ENCODE measurements at places on chromosomes 13 and 19.

GRCh38 chr13:25253702-25254101 is 33.6 kb downstream of the MTMR6 start:
- DNase-seq = peak; percentile 18

GRCh38 chr19:35029737-35030256 is 473 bp upstream of the SCN1B start:
- DNase-seq = no peak

DNA sequence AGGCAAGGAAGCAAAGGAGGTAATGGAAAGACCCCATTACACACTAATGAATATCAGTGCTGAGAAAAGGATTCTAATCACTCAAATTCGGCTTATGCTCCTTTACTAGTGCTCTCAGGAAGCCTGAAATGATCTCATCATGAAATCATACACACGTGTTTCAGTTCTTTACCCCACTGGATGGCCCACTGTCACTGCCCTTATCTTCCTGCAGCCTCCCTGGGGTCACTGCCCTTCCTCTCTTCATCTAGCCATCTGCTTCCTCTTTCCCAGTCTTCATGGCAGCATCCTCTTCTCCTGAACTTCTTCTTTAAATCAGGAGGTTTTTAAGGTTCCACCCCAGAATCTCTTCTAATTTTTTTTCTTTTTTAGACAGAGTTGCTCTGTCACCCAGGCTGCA is 27.9 kb upstream of the EEF1AKMT1 start:
- DNase-seq = no peak

DNA sequence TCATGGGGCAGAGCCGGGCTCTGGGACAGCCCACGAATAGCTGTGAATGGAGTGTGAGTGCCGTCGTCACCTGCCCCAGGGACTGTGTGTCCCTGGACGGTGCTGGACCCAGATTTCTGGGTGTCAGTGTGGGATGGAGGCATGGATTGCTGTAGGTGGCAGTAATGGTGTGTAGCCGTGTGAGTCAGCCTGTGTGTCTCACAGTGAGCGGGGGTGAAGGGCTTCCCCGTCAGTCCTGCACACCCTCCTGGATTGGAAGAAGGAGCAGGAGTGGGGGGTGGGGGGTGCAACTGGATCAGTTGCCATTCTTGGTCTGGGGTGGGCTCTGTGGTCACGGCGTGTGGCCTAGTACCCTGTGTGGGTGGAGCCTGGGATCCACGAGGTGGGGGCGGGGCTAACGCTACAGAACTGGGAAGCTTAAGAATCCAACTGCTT is 6.5 kb upstream of the LTBP4 start:
- DNase-seq = no peak

- no peak for DNase-seq
These were observed 63.2 kb downstream of the GPC6 start for GRCh38 chr13:93289842-93290241.

- DNase-seq = no peak
These were observed 7.5 kb downstream of the KMT2B start for GRCh38 chr19:35725216-35725861.

DNA sequence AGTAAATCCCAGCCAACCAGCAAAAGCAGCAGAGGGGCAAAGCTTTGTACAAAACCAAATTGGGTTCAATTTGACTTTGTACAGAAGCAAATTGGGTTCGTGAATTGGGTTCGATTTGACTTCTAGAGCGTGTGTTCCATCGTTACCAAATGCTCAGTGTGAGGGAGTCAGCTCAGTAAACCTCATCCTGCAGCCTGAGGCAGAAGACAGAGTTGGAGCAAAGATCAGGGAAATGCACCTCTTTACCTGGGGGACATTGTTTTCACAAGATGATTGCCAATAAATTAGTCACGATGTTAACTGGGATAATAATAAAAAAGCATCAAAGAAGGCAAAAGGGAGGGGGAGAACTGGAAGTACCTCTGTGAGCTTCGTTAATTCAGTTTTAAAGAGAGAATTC is 1.5 kb downstream of the RAB20 start:
- no peak for DNase-seq

DNA sequence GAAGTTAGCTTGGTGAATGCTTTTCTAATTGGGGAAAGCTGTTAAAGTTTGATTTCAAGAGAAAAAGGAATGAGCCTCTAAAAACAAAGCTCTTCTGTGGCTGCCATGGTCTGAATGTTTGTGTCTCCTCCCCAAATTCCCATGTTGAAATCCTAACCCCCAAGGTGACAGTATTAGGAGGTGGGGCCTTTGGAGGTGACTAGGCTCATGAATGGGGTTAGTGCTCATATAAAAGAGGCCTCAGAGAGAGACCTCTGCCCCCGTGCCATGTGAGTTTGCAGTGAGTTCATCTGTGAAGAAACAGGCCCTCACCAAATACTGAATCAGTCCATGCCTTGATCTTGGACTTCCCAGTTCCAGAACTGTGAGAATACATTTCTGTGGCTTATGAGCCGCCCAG is 56.5 kb downstream of the ARHGEF7 start:
- DNase-seq = no peak

DNA sequence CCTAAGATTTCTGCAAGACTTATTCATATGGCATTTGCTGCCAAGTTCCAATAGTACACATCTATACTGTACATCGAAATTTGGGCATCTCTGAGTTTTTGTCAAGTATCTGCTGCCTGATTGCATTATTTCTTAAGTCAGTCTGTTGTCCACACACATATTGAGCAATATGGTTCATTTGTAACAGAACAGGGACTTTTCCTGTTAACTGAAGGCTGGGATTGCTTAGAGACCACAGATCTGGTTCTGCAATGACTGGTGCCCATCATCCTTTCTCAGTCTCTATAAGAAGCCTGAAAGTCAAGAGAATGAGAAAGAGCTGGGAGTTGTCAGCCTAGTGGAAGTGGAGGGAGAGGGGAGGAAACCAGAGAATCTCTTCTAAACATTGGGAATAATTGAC is 22.5 kb upstream of the MYCBP2 start:
- no peak for DNase-seq
